Kidney (tissue), 22 donors: ENCODE measurements at places on chromosomes 16 and 17. TPM values are rescaled to one million over a fixed set of nuclear protein-coding genes. Genes with fewer than 3 reads are reported as not detected.
A peak's percentile ranks its signal among the peaks of the same experiment; 100 is the strongest.

GRCh38 chr16:60748366-60748765, 1287.9 kb downstream of the CDH8 start:
- H3K27ac ChIP-seq, result no peak overlapping the region
- no peak for DNase-seq
- H3K4me3 ChIP-seq, result no peak overlapping the region
- H3K36me3 ChIP-seq, result no peaks in the 10 kb centered on the region

DNA sequence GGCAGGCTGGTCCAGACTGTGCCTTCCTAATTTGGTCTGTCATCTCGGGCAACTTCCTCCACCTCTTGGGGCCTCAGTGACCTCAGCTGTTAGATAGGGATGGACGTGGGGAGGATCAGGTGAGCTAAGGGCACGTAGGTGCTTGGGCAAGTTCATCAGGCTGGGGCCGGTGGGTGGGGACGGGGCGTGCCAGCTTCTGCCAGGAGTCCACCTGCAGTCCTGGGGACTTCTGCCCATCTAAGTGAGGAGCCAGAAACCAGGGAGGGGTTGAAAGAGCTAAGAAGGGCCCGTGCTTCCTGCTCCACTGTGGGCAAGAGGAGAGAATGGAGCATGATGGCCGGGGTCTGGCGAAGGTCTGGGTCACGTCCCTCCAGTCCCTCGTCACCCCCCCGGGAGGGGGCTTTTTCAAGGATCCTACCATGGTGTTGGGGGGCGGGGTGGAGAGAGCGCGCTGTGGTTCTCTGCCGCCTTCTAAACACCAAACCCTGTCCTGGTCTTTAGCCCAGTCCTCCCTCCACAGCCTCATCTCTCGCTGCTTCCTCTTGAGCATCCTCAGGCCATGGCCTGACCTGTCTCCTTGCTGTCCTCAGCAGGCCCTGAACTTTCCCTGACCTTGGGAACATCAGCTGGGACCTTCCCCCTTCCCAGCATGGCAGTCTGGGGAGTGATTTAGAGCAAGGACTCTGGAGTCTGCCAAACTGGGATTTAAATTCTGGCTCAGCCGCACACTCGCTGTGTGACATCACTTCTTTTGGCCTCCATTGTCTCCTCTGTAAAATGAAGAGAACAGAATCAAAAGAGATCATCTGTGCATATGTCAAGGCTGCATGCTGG, 21.6 kb downstream of the SPNS2 start:
- H3K4me3 ChIP-seq, result no peak overlapping the region
- H3K4me1 ChIP-seq, result peaks cover 20% of the 10 kb centered on the region
- H3K27me3 ChIP-seq, result no peaks in the 10 kb centered on the region

Gene RAD51C
- total RNA-seq, result 20.2 TPM

- no peak overlapping the region for H3K4me3 ChIP-seq
- H3K27ac ChIP-seq, result no peak overlapping the region
- no peaks in the 10 kb centered on the region for H3K4me1 ChIP-seq
- no peaks in the 10 kb centered on the region for H3K36me3 ChIP-seq
- DNase-seq, result no peak
- no peaks in the 10 kb centered on the region for H3K27me3 ChIP-seq
Measured at GRCh38 chr17:36752096-36752888, 150.9 kb downstream of the MRM1 start.

DNA sequence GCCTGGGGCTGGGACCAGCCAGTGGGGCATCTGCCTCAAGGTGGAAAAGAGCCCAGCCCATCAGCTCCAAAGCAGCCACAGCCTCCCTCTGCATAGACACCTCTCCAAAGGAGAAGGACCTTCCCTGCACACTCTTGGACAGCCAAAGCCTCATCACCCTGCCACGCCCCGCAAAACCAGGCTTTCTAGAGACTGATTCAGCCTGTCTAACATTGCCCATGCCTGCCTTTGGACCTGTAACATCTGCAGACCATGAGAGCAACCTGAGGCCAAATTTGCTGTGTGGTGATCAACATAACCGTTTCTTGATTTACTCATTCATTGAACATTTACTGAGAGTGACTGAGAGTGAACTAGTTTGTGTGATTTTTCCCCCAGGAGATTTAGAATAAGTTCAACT, 219.7 kb upstream of the HSBP1 start:
- no peaks in the 10 kb centered on the region for H3K27me3 ChIP-seq
- H3K4me1 ChIP-seq, result no peaks in the 10 kb centered on the region
- H3K4me3 ChIP-seq, result no peak overlapping the region
- no peak overlapping the region for H3K27ac ChIP-seq
- no peak for DNase-seq
- no peaks in the 10 kb centered on the region for H3K36me3 ChIP-seq

Gene CMTR2
- total RNA-seq, result 21.5 TPM

Gene KRT40
- not detected for total RNA-seq

GRCh38 chr16:22400900-22401299, 26.5 kb upstream of the CDR2 start:
- no peak overlapping the region for H3K4me3 ChIP-seq
- H3K36me3 ChIP-seq, result no peaks in the 10 kb centered on the region
- H3K27ac ChIP-seq, result no peak overlapping the region
- DNase-seq, result no peak
- no peaks in the 10 kb centered on the region for H3K27me3 ChIP-seq

Gene TLCD3A
- total RNA-seq, result 12.4 TPM

DNA sequence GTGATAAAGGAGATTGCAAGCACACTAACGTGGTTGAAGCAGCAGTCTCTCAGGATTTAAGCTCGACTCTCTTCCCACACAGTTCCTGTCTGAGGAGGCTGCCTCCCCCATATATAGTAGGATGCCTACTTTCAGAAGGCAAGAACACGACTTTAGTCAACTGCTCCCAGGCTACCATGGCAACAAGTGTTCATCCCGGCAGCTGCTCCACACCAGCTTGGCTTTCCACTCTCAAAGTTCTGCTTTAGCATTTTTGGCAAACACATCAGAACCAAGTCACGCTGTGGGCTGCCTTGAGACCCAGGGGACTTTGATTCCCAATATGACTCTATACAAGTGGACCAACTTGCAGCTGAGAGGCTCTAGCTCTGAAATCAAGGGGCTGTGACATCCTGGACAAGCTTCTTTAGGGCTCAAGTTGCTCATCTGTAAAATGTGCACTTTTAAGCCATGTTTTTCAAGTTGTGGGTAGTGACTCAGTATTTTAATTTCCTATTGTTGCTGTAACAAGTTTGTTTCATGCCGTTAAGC, 16.5 kb downstream of the ZP2 start:
- H3K27me3 ChIP-seq, result no peaks in the 10 kb centered on the region
- H3K27ac ChIP-seq, result no peak overlapping the region
- H3K36me3 ChIP-seq, result no peaks in the 10 kb centered on the region
- H3K4me3 ChIP-seq, result no peak overlapping the region
- DNase-seq, result no peak

GRCh38 chr17:28515518-28515917, 9.4 kb downstream of the FOXN1 start:
- no peaks in the 10 kb centered on the region for H3K36me3 ChIP-seq
- H3K27me3 ChIP-seq, result no peaks in the 10 kb centered on the region
- no peak for DNase-seq
- H3K4me1 ChIP-seq, result no peaks in the 10 kb centered on the region
- H3K27ac ChIP-seq, result no peak overlapping the region

DNA sequence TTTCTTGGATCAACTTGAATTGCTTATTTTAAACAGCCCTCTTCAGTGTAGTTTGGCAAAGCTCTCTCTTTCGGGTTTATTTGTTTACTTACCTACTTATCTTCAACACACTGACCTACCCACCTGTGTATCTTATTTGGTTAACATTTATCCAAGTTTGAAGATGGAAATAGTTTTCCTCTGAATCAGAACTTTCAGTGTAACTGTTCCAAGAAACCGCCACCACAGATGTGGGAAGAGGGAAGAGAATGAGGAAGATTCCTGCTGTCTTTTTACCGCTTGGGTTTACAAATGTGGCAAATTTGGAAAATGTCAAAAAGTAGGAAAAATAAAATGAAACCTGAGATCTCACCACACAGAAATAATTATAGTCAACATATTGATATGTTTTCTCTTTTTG, 115.8 kb downstream of the MSI2 start:
- H3K27me3 ChIP-seq, result no peaks in the 10 kb centered on the region
- no peaks in the 10 kb centered on the region for H3K36me3 ChIP-seq
- DNase-seq, result no peak

DNA sequence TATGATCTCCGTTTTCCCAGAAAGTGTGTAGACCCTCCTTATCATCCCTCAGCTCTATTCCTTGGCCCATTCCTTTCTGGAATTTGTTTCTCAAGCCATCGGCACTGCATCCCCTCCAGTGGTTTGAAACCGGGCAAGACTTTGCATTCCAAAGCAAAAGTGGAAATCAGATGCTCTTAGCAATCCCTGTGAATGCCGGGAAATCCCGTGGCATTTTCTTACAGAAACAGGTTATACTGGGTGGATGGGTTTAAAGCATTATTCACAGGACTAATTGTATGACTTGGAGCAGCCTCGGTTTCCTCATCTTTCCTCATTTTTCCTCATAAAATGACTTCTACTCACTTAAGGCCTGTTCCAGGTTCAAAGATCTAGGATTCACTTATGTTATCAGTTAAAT, 52.0 kb downstream of the MAP2K6 start:
- DNase-seq, result no peak
- no peak overlapping the region for H3K4me3 ChIP-seq
- H3K27ac ChIP-seq, result no peak overlapping the region
- no peaks in the 10 kb centered on the region for H3K36me3 ChIP-seq
- no peaks in the 10 kb centered on the region for H3K27me3 ChIP-seq
- H3K4me1 ChIP-seq, result peaks cover 4% of the 10 kb centered on the region

DNA sequence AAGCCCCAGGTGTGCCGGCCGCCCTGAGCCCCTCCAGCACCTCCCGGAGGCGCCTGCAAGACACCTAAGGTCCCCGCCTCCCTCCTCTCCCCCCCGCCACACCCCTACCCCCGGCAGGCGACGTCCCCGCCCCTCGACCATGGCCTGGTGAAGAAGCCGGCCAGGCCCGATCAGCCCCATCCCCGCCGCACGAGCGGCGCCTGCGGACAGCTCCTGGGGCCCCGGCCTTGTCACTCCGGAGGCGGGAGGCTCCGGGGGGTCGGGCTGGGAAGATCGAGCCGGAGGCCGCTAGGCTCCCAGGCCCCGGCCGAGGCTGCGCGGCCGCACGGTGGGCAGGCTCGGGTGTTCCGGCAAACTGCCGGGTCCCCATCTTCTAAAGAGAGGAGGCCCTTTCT, 405 bp upstream of the ACE start:
- peak; percentile 58 for DNase-seq
- peaks cover 3% of the 10 kb centered on the region for H3K4me1 ChIP-seq
- peaks cover 4% of the 10 kb centered on the region for H3K27me3 ChIP-seq
- no peaks in the 10 kb centered on the region for H3K36me3 ChIP-seq
- H3K4me3 ChIP-seq, result peak overlapping the region; percentile 66

DNA sequence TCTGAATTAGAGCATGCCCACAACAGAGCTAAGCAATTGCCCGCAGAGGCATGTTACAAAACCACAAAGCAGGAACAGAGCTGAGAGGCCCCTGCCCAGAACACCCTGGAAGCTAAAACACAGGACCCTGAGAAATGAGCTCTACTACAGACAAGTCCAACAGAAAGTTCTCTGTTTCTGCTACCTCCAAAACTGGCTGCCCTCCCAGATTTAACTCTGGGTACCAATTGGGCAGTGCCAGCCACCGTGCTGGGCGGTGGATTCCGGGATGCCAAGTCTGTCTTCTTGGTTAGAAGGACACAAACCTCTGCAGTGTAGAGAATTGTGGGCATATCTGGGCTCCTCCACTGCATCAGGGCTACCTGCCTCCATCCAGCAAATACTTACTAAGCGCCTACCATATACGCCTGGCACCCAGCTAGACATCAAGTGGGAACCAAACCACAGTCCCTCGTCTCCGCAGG, 1.0 kb downstream of the CMTM4 start:
- DNase-seq, result no peak
- H3K27me3 ChIP-seq, result no peaks in the 10 kb centered on the region
- H3K36me3 ChIP-seq, result no peaks in the 10 kb centered on the region
- H3K27ac ChIP-seq, result peak overlapping the region; percentile 85
- H3K4me3 ChIP-seq, result peak overlapping the region; percentile 28
- H3K4me1 ChIP-seq, result peaks cover 11% of the 10 kb centered on the region

GRCh38 chr17:30788918-30789317, 35.6 kb downstream of the CRLF3 start:
- no peaks in the 10 kb centered on the region for H3K27me3 ChIP-seq
- H3K4me3 ChIP-seq, result no peak overlapping the region
- peaks cover 3% of the 10 kb centered on the region for H3K36me3 ChIP-seq
- DNase-seq, result no peak
- peaks cover 2% of the 10 kb centered on the region for H3K4me1 ChIP-seq

- H3K4me3 ChIP-seq, result no peak overlapping the region
- H3K36me3 ChIP-seq, result no peaks in the 10 kb centered on the region
- H3K27ac ChIP-seq, result no peak overlapping the region
- H3K27me3 ChIP-seq, result no peaks in the 10 kb centered on the region
- no peaks in the 10 kb centered on the region for H3K4me1 ChIP-seq
- peak; percentile 30 for DNase-seq
Measured at GRCh38 chr17:49450735-49451134, 36.1 kb upstream of the PHB1 start.

DNA sequence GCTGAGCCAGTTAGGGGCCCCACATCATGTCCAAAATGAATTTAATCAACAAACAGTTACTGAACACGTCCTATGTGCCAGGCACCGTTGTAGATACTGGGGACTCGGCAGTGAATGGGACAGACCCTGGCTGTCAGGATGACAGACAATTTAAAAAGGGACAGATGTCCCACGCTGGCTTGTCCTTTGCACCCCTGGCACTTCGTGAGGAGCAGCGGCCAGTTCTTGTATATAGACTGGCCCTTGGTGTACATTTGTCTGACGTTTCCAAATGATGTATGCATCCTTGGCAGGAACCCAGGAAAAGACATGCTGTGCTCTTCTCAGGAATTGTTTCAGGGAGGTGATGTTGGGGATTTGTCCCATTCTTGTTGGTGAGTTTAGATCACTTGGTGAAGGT, 21.1 kb downstream of the IL4R start:
- DNase-seq, result no peak
- no peak overlapping the region for H3K27ac ChIP-seq
- H3K4me3 ChIP-seq, result no peak overlapping the region
- peaks cover 11% of the 10 kb centered on the region for H3K36me3 ChIP-seq
- no peaks in the 10 kb centered on the region for H3K27me3 ChIP-seq

GRCh38 chr17:1446201-1446600, 9.8 kb downstream of the CRK start:
- no peak for DNase-seq
- H3K27me3 ChIP-seq, result no peaks in the 10 kb centered on the region
- H3K4me1 ChIP-seq, result peaks cover 7% of the 10 kb centered on the region
- H3K36me3 ChIP-seq, result no peaks in the 10 kb centered on the region
- no peak overlapping the region for H3K27ac ChIP-seq

Gene NECAB2
- total RNA-seq, result 0.82 TPM

GRCh38 chr16:63684149-63685101, 1437.4 kb downstream of the CDH11 start:
- H3K27ac ChIP-seq, result no peak overlapping the region
- DNase-seq, result no peak
- no peak overlapping the region for H3K4me3 ChIP-seq
- no peaks in the 10 kb centered on the region for H3K36me3 ChIP-seq

- peaks cover 6% of the 10 kb centered on the region for H3K4me1 ChIP-seq
- H3K27ac ChIP-seq, result no peak overlapping the region
- H3K36me3 ChIP-seq, result no peaks in the 10 kb centered on the region
- H3K4me3 ChIP-seq, result no peak overlapping the region
- no peaks in the 10 kb centered on the region for H3K27me3 ChIP-seq
Measured at GRCh38 chr16:30844671-30845449, 49.0 kb downstream of the BCL7C start.
